ENCODE measurements at places on chromosomes 6 and 20. TPM values are rescaled to one million over a fixed set of nuclear protein-coding genes. Genes with fewer than 3 reads are reported as not detected.

- peak; percentile 76 for DNase-seq
Observed at GRCh38 chr6:36127462-36128016, 2.8 kb upstream of the MAPK13 start.

DNA sequence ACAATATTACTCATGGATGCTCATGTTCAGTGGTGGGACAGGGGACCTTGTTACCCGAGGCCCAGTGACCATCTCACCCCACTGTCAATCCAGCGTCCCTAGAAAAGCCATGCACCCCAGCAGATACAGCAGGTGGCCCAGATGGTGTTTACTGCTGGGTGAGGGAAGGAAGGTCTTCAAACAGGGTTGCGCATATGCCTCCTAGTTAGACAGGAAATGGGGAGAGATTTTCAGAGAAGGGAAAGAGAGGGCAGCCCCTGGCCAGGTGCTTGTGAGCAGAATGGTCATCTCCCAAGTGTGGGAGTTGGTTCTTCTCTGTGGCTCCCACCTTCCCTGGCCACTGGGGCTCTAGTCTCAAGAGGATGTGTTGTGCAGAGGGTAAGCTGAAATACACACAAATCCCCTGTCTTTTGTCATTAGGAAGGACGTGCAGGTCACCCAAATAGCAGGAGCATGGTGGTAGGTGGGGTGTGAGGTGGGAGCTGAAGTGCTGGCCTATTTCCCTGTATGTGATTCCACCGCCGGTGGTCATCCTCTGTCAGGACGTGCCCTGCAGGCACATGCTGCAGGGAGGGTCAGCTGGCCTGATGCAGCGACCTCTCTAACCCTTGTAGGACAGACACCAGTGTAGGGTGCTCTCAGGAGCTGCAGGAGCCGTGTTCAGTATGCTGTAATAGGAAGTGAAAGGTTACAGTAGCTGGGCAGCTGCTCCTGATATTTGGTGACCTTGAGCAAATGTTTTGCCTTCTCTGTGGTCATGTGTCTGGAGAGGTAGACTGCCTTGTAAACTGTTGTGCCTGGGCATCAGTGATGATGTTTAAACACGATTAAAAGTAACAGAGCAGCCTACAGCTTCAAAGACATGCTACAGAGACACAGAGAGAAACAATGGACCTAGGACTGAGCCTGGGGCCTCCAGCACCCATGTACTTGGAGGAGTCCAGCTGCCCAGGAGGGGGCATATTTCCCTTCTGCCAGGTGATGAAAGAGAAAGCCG is 3.2 kb upstream of the CST3 start:
- DNase-seq: no peak

GRCh38 chr20:35264755-35265154 is 13.2 kb downstream of the MMP24OS start:
- peak; percentile 42 for DNase-seq

GRCh38 chr20:13220194-13220903 is 725 bp upstream of the ISM1 start:
- DNase-seq: no peak

GRCh38 chr20:63217706-63218105 is 1.8 kb upstream of the YTHDF1 start:
- no peak for DNase-seq

DNA sequence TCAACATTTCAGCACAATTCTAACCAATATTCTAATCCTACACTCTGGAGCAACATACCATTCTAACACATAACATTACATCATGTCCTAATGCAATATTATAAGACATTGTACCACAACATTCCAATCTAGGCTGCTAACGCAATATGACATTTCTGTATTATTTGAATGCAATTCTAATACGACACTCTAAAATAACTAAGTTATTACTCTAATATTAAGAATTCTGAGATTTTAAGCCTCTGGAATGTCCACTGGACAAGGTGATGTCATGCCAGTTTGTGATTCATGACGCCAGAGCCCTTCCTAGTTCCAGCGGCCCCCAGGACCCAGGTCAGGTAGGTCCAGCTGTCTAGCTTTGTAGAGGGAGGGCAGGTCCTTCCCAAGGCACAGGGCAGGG is 69.7 kb upstream of the SIRPA start:
- DNase-seq: no peak

- no peak for DNase-seq
Observed at GRCh38 chr20:43789593-43789992, 62.8 kb upstream of the GTSF1L start.

- DNase-seq: no peak
Observed at GRCh38 chr6:109311471-109311870, 70.8 kb downstream of the CD164 start.

DNA sequence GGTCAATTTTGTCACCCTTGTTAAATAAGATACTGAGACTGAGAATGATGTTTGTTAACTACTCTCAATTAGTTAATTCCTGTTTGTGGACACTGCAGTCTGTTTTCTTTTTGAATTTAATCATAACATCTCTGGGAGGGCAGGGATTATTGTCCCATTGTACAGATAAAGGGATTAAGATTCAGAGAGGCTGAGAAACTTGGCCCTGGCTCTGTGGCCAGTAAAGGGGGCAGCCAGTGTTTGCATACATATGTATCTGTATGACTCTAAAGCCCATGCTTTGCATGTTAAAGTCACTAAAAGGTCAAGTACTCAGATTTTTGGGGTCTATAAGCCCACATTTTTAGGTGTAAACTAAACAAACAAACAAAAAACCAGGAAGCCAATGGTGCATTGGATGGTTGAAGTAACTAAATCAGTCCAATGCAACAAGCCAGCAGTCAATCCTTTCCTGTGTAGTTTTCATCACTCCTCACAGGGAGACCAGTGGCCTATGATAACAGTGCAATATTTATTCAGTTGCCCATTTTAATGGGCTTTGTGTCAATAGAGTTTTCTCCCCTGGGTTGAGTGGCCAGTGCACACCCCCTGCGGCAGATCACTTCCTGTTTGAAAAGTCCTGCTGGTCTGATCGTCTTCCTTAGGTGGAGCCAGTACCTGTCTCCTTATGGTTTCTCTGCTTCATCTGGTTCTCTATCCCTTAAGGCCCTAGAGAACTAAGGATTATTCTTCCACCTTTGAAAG is 106.7 kb downstream of the SLX4IP start:
- no peak for DNase-seq

- no peak for DNase-seq
Observed at GRCh38 chr20:50969912-50970311, 11.3 kb downstream of the MOCS3 start.

GRCh38 chr6:161000632-161001031 is 9.1 kb downstream of the MAP3K4 start:
- no peak for DNase-seq

DNA sequence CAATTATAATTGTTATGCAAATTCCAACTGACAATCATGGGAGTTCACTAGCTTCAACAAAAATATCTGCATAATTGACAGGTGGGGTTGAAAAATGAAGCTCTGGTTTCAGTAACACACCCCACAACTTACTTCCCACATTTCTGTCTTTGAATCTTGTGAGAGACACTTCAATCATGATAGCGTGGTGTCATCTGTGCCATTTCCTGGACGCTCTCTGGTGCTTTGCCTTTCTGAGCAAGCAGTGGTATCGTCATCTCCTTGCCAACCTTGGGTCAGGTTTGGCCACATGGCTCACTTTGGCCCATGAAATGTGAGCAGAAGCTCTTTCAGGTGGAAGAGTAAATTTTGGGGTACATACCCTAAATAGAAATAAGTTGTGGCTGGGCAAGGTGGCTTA is 10.2 kb downstream of the BMP7 start:
- DNase-seq: no peak

GRCh38 chr20:46050885-46051284 is 21.9 kb downstream of the SLC12A5 start:
- peak; percentile 38 for DNase-seq

- no peak for DNase-seq
Observed at GRCh38 chr6:99270826-99271225, 78.6 kb downstream of the FAXC start.

DNA sequence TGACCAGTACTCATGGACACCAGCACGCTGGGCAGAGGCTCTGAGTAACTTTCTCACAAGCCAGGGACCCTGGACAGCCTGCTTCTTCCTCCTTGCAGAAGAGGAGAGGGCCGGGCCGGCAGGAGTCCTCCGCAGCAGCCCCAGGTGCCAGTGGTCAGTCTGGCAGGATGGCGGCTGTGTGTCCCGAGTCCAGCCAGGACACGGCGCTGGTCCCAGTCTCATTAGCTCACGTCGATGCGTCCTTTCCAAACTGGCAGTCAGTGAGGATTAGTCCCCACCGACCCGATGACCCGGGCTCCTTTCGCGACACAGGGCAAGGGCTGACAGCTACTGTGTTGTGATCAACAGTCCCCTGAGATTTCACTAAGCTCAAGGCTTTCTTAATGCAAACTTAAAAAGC is 267.0 kb downstream of the TAF4 start:
- DNase-seq: no peak

DNA sequence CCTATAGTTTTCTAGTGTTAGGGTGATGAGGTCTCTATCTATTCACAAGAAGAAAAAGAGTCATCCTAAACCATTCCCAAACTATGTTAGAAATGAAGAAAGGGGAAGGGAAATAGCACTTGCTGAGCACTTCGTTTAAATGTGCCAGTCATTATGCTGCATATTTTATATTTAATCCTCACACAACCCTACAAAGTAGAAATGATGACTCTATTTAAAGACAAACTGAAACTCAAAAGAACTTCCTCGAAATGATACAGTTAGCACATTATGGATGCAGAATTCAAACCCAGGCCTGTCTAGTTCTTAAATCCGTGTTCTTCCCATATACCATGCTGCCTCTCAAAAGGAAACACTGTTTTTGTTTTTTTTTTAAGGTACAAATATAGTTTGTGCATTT is 174.6 kb downstream of the GMPR start:
- no peak for DNase-seq

DNA sequence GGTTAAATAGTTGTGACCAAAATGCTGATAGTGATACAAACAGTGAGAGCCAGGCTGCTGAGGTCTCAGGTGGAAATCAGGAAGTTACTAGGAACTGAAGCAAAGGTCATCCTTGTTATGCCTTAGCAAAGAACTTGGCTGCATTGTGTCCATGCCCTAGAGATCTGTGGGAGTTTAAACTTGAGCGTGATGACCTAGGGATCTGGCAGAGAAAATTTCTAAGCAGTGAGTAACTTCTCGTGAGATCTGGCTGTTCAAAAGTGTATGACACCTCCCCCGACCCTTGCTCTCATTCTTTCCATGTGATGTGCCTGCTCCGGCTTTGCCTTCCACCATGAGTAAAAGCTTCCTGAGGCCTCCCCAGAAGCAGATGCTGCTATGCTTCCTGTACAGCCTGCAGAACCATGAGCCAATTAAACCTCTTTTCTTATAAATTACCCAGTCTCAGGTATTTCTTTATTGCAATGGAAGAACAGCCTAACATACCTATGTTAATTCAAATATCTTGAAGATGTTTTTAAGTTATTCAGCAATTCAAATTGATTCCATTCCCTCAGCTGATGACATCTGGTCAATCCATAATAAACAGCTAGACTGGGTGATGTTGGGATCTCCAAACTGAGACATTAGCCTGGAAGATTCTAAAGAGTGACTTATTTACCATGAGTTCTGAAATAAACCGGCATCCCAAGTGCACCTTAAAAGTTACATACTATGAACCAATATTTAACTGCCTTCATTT is 33.8 kb downstream of the KIF16B start:
- DNase-seq: no peak

GRCh38 chr20:59224236-59224635 is 60.6 kb downstream of the ZNF831 start:
- DNase-seq: no peak

DNA sequence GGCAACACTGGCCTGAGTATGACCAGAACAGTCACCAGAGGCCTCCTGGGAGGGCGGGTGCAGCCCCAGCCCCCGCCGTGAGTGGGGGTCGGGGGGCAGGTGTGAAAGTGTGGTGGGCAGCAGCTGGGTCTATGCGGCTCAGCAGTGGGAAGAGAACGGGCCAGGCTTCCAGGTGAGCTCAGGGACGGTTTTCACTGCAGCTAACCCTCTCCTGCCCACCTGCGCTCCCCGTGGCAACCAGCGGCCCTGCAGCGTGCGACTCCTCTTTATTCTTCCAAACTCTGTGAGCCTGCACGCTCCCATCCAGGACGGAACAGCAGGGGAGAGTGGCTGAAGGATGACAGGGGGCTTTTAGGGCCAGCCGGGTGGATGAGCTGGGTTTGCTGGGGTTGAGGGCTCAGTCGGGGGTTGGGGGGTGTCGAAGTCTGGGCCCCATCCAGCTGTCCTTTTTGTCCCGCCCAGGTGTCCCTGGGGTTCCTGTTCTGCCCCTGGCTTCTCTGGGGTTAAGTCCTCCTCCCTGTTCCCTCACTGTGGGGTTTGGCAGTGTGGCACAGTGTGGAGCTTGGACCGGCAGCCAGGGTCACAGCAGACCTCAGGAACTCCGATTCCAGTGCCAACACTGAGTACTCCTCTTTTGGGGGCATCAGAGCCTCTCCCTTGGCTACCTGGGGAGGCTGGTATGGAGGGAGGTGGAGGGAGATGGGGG is 859 bp upstream of the BIRC7 start:
- DNase-seq: peak; percentile 51

GRCh38 chr6:82129797-82130196 is 117.7 kb downstream of the IBTK start:
- DNase-seq: no peak

GRCh38 chr6:170308761-170309160 is 2.2 kb downstream of the FAM120B start:
- DNase-seq: no peak

DNA sequence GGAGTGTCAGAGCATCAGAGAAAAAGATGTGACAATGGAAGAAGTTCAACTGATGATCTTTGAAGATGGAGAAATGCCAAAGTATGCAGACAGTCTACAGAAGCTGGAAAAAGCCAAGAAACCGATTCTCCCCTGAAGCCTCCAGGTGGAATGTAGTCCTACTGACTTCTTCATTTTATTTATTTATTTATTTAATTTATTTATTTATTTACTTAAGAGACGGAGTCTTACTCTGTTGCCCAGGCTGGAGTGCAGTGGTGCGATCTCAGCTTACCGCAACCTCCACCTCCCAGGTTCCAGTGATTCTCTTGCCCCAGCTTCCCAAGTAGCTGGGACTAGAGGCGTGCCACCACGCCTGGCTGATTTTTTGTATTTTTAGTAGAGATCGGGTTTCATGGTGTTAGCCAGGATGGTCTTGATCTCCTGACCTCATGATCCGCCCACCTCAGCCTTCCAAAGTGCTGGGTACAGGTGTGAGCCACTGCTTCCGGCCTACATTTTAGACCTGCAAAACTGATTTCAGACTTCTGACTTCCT is 2.2 kb upstream of the RPF2 start:
- no peak for DNase-seq

PACRG gene
- not detected for total RNA-seq

HSPA12B gene
- not detected for total RNA-seq

SLC22A2 gene
- total RNA-seq: not detected

TRIM40 gene
- not detected for total RNA-seq

DLK2 gene
- 0.53 TPM for total RNA-seq

PRICKLE4 gene
- 0.87 TPM for total RNA-seq

F13A1 gene
- 0.33 TPM for total RNA-seq

PXDC1 gene
- 0.20 TPM for total RNA-seq

HDGFL1 gene
- total RNA-seq: 0.38 TPM

PDE10A gene
- 0.13 TPM for total RNA-seq

FARS2 gene
- 25.8 TPM for total RNA-seq

MPC1 gene
- 110 TPM for total RNA-seq
